ENCODE measurements at places on chromosomes 5 and 9.

DNA sequence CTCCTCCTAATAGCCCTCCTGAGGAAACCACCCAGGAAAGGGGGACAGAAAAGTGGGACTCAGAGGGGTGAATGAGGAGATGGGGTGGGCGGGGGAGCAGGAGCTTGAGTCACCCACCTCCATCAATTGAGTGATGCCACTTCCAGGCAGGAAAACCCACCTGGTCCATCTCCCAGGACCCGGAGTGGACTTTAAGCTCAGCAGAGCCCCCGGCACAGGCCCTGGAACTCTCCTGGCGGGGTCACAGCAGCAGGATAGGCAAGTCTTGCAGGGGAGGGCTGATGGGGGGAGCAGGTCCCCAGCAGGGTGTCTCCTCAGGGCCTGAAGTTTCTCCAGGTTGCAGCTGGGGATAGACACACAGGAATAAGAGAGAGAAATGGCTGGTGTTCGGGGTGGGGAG lies 40.8 kb downstream of the LHX2 start:
- no peak for DNase-seq

DNA sequence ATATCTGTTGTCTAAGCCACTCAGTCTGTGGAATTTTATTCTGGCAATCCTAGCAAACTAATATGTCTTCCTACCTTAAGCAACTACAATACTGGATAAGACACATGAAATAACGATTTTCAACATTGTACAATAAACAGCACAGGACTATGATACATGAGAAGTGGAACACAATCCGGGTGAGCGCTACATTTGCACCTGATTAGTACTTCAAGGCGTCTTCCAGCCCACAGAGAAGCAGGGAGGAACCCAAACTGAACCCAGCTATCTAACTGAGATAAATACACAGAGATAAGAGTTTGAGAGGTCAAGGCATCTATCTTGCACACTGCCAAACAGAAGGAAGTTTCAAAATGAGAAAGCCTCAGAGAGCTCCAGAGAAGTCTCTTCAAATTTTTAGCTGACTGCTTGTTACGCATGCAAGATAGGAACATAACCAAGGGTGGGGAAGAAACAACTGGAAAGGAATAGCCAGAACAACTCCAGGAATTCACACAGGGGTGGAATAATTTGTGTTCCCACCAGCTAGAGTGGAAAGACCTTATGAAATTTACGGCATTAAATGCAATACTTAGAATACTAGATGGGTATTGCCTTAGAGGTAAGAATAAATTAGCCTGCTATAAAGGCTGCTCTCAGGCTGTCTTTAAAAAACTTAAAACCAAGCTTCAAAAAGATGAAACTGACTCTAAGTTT lies 481.8 kb downstream of the MTRR start:
- no peak for DNase-seq

GRCh38 chr5:83277154-83277553 lies 194.4 kb upstream of the VCAN start:
- no peak for DNase-seq

GRCh38 chr5:7868427-7868772 lies 431 bp downstream of the FASTKD3 start:
- peak; percentile 12 for DNase-seq

DNA sequence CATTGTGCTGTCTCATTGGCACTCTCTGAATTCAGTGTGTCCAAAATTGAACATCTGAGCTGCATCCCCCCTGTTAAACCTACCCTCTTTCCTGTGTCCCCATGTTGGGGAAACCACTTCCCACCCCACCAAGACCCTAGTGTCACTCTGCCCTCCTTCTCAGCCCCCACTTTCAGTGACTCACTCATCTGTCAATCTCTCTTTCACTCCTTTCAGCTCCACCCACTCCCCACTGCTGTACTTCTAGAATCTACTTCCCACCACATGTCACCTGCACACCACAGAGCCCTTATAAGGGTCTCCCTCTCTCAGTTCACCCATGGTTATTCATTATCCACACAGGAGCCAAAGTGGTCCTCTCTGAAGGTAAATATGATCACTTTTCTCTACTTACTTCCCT lies 5.8 kb upstream of the SPOCK1 start:
- no peak for DNase-seq

All from neural crest cell (in vitro differentiated cells).